ENCODE measurements at places on chromosomes 2 and 18. TPM values are rescaled to one million over a fixed set of nuclear protein-coding genes. Genes with fewer than 3 reads are reported as not detected.
A peak's percentile ranks its signal among the peaks of the same experiment; 100 is the strongest.

The EGR4 gene
- 2.1 TPM for total RNA-seq

The SERPINB12 gene
- total RNA-seq, result not detected

The SERPINB3 gene
- total RNA-seq, result not detected

The IL36RN gene
- total RNA-seq, result not detected

The DPY30 gene
- 70.9 TPM for total RNA-seq

- H3K36me3 ChIP-seq, result peaks cover 15% of the 10 kb centered on the region
- peaks cover 9% of the 10 kb centered on the region for H3K4me1 ChIP-seq
- H3K27me3 ChIP-seq, result no peaks in the 10 kb centered on the region
Measured at GRCh38 chr2:101281482-101281881, 27.0 kb downstream of the RNF149 start.

DNA sequence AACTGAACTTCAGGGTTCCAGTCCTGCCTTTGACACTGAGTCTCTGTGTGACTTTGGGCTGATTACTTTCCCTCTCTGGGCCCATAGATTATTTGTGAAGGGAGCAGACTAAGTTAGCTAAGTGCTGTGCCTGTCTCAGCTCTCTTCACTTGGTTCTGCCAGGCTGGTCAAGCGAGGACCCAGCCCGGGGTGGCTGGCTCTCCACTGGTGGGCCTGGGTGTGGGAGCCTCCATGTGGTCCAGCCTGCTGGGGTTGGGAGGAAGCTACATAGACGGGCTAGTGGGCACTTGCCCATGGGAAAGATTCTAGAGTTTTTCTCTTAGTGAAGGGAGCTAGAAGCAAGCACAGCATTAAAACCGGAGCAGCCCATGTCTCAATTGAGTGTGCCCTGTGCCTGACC, 59.0 kb downstream of the DYSF start:
- DNase-seq, result no peak
- no peak overlapping the region for H3K4me3 ChIP-seq
- H3K27me3 ChIP-seq, result no peaks in the 10 kb centered on the region
- peaks cover 4% of the 10 kb centered on the region for H3K4me1 ChIP-seq
- H3K36me3 ChIP-seq, result no peaks in the 10 kb centered on the region
- H3K27ac ChIP-seq, result no peak overlapping the region

GRCh38 chr18:38494065-38494464, 928.5 kb upstream of the CELF4 start:
- DNase-seq, result no peak
- no peak overlapping the region for H3K27ac ChIP-seq
- peaks cover 34% of the 10 kb centered on the region for H3K4me1 ChIP-seq
- H3K4me3 ChIP-seq, result peak overlapping the region; percentile 50
- H3K27me3 ChIP-seq, result peaks cover 2% of the 10 kb centered on the region

All from activated T-cell treated with anti-CD3 and anti-CD28 coated beads, Interleukin-2, amount 50 U/mL, for 72 hours (primary cell).